ENCODE measurements at places on chromosomes 13 and 19.

- H3K36me3 ChIP-seq = no peaks in the 10 kb centered on the region
- no peak overlapping the region for H3K4me3 ChIP-seq
- no peaks in the 10 kb centered on the region for H3K27me3 ChIP-seq
- DNase-seq = no peak
These were observed 86.2 kb upstream of the FRY start for GRCh38 chr13:31945202-31945961.

GRCh38 chr13:32949820-32950219 lies 66.4 kb upstream of the KL start:
- no peaks in the 10 kb centered on the region for H3K36me3 ChIP-seq
- H3K27ac ChIP-seq = no peak overlapping the region
- no peak for DNase-seq

- DNase-seq = no peak
- peak overlapping the region; percentile 99 for H3K27ac ChIP-seq
- H3K36me3 ChIP-seq = peaks cover 17% of the 10 kb centered on the region
- H3K4me1 ChIP-seq = peaks cover 21% of the 10 kb centered on the region
- peak overlapping the region; percentile 89 for H3K4me3 ChIP-seq
These were observed 1.1 kb downstream of the ATP13A1 start for GRCh38 chr19:19662344-19662743.

DNA sequence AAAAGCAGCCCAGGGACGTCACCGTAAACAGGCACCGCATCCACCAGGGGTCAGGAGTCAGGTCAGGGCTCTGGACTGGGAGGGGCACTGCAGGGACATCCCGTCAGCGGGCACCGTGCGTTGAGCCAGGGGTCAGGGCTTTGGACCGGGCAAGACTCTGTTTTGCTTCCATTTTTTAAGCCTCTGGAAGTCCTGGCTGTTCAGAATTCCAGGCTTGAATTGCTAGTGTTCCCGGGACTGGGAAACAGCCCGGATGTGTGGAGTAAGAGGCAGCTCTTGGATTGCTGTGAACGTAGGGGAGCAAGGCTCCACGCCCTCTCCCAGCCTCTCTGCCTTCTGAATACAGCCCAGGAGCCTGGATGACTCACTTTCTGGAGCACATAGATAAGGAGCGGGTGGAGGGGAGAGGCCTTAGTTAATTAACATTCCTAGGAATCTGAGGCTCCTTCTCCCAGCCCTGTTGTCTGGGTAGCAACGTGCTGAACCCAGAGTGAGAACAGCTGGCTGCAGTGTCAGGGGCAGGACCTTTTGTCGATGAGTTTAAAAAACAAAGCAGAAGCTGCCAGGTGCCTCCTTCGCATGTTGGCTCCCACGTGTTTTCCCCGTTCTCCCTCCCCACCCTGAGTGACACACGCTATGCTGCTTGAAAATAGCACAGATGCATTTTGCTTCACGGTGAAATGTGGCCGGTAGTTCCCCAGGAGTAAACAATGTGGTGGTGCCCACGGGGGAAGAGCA lies 21.9 kb downstream of the ATP11A start:
- peaks cover 8% of the 10 kb centered on the region for H3K36me3 ChIP-seq
- no peaks in the 10 kb centered on the region for H3K27me3 ChIP-seq
- no peak overlapping the region for H3K4me3 ChIP-seq

- H3K27ac ChIP-seq = no peak overlapping the region
- H3K36me3 ChIP-seq = peaks cover 2% of the 10 kb centered on the region
- no peak for DNase-seq
- no peak overlapping the region for H3K4me3 ChIP-seq
- peaks cover 32% of the 10 kb centered on the region for H3K27me3 ChIP-seq
- peaks cover 8% of the 10 kb centered on the region for H3K4me1 ChIP-seq
These were observed 52.1 kb upstream of the ARHGEF7 start for GRCh38 chr13:111062966-111063365.
